ENCODE measurements at places on chromosomes 1 and 21. TPM values are rescaled to one million over a fixed set of nuclear protein-coding genes. Genes with fewer than 3 reads are reported as not detected.

The OR6N1 gene
- total RNA-seq: not detected

- no peak for DNase-seq
These were observed 19.4 kb downstream of the AGRN start for GRCh38 chr1:1039145-1039910.

The CD101 gene
- total RNA-seq: 0.39 TPM

The KANK4 gene
- 0.36 TPM for total RNA-seq

The HES4 gene
- 0.48 TPM for total RNA-seq

- no peak for DNase-seq
These were observed 27.3 kb upstream of the GOLT1A start for GRCh38 chr1:204241050-204241449.

- no peak for DNase-seq
These were observed 37.1 kb upstream of the ANGPTL7 start for GRCh38 chr1:11151826-11152612.

DNA sequence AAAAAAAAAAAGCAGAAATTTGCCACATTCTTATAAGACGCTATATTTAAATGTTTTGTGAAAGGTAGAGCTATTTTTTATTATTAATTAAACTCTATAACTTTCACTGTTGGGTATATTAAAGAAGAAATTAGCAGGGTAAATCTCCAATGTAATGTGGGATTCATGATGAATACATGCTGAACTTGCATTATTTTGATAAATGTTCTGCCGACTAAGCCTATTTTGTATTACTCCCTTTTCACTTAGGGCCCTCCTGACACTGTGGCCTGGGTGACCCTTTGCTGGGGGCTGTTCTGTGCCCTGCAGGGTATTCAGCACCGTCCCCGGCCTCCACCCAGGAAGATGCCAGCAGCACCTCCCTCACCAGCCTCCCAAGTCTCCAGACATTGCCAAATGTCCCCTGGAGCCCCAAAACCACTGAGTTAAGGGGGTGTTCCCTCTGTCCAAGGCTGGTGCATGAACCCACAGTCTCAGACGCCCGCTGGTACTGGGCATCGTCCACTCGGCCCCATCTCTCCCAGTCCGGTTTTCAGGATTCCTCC, 22.5 kb downstream of the RSPH1 start:
- DNase-seq: no peak

The FBLIM1 gene
- 75.5 TPM for total RNA-seq

- DNase-seq: no peak
These were observed 31.6 kb upstream of the NBL1 start for GRCh38 chr1:19612530-19612929.

DNA sequence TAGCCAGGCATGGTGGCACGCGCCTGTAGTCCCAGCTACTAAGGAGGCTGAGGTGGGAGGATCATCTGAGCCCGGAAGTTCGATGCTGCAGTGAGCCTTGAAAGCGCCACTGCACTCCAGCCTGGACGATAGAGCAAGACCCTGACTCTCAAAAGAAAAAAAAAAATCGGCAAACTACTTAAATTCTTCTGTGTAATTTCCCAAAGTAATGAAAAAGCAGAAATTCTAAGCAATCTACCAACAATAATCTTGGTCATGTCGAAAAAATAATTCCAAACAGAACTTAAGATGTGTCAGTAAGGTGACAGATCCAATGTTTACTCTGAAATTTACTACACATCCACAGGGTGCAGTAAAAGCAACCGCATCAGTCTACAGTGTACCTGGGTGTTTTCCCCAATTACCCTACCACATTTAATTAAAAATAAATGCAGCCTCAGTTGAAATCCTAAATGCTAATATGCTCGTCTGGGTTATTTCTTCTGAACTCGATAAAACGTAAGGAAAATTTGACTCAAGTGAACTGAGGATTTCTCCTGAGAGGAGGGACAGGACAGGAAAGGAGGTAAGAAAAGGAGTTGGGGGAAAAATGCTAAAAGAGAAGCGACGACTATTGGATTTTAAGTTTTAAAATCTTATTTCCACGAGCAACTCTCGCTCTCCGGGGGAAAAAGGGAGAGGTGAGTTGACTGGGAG, 801 bp downstream of the EPRS1 start:
- DNase-seq: peak; percentile 9

- DNase-seq: no peak
These were observed 206.9 kb downstream of the LMO4 start for GRCh38 chr1:87535551-87535950.

DNA sequence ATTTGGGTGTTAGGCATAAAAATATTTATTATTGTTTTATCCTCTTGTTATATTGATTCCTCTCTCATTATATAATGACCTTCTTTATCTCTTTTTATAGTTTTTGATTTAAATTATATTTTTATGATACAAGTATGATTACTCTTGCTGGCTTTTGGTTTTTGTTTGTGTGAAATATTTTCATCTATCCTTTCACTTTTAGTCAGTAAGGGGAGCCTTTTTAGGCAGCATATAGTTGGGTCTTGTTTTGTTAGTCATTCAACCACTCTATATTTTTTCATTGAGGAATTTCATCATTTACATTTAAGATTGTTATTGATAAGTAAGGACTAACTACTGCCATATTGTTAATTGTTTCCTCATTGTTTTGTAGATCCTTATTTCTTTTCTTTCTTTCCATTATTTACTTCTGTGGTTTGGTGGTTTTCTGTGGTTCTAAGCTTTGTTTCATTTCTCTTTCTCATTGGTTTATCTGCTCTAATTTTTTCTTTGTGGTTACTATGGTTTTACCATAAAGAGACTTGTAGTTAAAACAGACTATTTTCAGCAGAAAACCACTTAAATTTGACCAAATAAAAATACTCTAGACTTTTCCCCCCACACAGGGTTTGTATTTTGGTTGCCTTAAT, 593.1 kb downstream of the NUF2 start:
- no peak for DNase-seq

- DNase-seq: no peak
These were observed 159.5 kb upstream of the KCTD3 start for GRCh38 chr1:215407575-215407974.

The TLCD4 gene
- total RNA-seq: 0.48 TPM

DNA sequence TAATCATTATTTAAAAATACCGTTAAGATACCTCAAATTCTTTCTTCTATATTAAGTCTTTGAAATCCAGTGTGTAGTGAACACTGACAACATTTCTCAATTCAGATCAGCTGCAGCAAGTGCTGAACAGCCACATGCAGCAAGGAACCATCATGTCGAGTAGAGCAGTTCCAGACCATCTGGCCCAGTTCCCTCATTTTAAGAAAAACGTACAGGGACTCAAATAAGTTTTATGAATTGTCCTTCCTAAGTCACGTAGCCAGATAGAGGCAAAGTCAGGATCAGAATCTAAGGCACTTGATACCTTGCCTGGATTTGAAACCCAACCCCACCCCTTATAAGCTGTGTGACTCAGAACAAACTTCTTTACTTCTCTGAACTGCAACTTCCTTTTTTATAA, 132.4 kb downstream of the PROX1 start:
- DNase-seq: no peak

DNA sequence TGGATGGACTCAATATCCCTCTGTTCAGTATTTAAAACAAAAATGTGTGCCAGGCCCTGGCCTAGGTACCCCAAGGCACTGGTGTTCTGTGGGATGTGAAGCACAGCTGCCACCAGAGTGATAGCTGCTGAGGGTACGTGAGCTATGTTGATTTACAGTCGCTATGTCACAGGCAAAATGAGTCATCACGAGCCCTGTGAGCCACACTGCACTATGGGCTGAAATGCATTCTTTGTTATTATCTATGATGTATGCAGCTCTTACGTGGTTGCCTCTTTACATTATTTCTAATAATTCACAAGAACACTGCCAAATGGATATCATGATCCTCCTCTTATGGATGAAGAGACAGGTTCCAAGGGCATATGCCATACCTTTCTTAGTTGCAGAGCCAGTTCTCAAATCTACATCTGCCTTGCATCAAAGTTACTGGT, 2.1 kb downstream of the TEX38 start:
- peak; percentile 55 for DNase-seq

DNA sequence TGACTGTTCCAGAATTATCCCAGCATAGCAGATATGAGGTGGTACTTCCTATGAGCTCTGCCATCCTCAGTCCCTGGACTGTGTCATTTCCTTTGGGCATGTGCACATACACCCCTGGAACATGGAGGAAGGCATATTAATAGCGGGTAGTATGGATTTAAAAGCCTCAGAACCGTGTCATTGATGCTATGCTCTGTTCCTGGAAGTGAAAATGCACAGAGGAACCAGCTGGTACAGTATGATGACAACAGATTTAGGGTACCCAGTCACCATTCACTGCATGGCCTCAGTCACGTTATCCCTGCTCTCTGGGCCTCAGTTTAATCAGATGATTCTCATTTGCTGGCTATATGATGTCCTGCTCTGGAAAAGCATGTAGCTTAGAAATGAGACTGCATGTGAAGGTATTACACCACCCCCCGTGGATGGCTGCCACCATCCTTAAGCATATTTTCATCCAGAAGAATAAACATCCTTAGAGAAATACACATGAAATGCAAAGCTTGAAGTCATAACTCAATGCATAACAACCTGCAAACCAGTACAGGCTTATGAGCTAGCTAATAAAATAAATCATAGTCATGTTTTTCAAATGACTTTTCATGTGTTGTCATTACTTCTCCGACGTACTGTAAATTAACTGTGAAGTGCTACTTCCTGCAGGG, 37.8 kb downstream of the SETD4 start:
- DNase-seq: no peak

DNA sequence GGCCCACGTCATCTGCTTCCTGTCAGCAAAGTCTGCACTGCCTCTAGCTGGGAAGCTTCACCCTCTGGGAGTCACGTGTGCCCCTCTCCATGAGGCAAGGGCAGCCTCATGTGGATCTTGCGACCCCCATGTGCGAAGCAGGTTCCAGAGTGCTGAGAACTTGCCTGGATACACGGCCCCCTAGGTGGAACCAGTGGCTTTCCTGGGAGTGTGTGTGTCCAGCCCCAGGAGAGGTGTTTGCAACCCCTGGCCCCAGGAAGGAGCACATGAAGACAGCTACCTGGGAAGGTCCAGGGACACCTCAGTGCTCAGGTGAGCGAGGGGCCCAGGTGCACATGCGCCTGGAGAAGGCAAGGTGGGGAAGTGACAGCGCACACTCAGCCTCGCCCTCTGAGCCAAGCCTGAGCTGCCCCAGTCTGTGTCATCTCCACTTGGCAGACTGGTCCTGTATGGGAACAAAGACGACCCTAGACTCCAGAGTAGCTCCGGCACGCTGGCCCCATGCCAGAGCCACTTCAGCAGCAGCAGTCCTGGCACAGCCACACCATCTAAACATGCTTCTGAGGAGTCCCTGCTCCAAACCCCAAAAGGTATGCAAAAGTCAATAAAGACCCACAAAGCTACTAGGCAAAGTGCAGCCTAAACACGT, 8.9 kb downstream of the LSS start:
- no peak for DNase-seq

DNA sequence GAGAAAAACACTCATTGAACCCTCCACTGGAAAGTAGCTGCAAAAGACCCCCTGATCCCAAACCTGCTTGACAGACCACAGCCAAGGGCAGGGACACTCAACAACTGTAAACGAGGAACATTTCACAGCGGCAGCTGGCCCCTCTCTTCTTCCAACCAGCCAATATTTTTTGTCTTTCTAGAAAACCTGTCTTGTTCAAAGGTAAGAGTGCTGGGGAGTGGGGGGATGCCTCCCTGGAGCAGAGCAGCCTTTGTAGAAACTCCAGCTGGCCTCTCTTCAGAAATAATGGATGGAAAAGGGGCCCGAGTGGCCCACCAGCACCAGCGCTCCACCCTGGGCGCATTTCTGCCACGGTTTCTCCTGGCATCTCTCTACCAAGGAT, 384.0 kb downstream of the RRAGC start:
- DNase-seq: no peak

- DNase-seq: no peak
These were observed 60.5 kb upstream of the CSF1 start for GRCh38 chr1:109850194-109850593.

The PCP4 gene
- total RNA-seq: not detected

The DENND2C gene
- 0.29 TPM for total RNA-seq

- DNase-seq: no peak
These were observed 26.5 kb downstream of the CD34 start for GRCh38 chr1:207884266-207885029.

- no peak for DNase-seq
These were observed 560.1 kb downstream of the OMA1 start for GRCh38 chr1:57986432-57986831.

- DNase-seq: no peak
These were observed 152.7 kb downstream of the URB2 start for GRCh38 chr1:229778794-229779193.

GRCh38 chr1:12372761-12373160, 142.9 kb downstream of the VPS13D start:
- no peak for DNase-seq

DNA sequence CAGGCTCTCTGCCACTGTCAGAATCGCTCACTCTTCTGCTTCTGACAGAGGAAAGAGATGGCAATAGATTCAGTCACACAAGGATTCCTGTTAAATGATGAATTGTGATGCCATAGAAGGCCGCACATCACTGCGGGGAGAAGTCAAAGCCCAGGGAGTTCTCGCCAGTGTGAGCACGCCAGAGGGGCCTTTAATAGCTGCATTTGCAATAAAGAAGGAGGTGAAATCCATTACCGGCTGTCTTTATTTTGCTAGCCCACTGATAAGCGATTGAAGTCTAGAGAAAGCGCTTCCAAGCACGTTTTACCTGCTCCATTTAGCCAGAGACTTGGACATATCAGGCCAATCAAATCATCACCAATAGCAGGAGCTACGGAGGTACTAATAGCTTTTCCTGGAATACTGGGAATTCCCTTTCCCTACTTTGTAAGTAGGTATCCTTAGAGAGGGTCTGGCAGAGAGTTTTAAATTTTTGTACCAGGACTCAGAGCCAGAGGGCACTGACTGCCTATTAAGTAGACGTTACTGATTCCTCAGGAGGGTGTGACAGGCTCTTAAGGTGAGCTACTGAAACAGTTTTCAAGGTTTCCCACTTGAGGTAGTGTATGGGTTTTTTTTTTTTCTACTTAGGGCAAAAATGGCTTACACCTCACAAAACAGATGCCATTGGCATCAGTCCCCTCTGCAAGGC, 10.2 kb upstream of the TARBP1 start:
- DNase-seq: no peak

GRCh38 chr1:1842360-1843146, 48.3 kb downstream of the GNB1 start:
- no peak for DNase-seq

DNA sequence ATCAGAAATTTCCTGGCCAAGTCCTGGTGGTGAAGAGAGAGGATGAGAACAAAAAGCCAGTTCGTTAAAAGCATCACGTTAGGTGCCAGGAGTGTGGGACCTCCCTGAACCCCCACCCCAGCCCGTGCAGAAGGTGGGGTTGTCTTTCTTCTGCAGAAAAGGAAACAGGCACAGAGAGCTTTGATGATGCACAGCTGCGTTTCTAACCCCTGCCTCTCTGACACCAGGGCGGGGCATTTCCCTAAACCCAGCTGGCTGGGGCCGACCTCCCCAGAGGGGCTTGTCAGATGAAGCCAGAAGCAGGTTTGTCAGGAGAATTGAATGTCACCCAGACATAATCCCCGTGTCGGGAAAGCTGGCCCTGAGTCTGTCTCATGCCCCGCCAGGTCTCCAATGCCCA, 189.3 kb upstream of the EDN2 start:
- DNase-seq: no peak

GRCh38 chr1:244758708-244759107, 76.8 kb upstream of the COX20 start:
- DNase-seq: no peak

The DMBX1 gene
- not detected for total RNA-seq

GRCh38 chr21:14742119-14742518, 196.0 kb upstream of the SAMSN1 start:
- no peak for DNase-seq

Measured in RPMI7951 (cell line).